Stomach (tissue), 19 donors: ENCODE measurements at places on chromosomes 3 and 15. TPM values are rescaled to one million over a fixed set of nuclear protein-coding genes. Genes with fewer than 3 reads are reported as not detected.

DNA sequence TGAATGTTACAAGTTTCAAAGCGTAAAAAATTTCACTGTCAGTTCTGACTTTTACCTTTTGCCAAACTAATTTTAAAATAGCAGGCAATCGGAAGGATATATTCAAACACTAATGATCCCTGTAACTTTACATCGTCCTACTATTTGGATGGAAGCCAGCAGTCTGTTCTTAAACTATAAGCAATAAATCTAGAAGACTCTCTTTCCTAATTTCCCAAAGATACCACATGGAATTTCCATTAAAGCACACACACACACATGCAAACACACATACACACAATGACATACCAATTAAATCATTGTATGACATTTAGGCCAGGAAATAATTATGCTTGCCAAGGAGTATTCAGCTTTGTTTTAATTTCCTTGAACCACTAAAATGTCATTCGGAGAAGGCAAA, 32.0 kb downstream of the IL17RD start:
- no peaks in the 10 kb centered on the region for H3K36me3 ChIP-seq
- H3K27ac ChIP-seq, result no peak overlapping the region
- H3K4me3 ChIP-seq, result no peak overlapping the region
- DNase-seq, result no peak
- H3K4me1 ChIP-seq, result no peaks in the 10 kb centered on the region
- no peaks in the 10 kb centered on the region for H3K27me3 ChIP-seq

GRCh38 chr15:90787881-90788280, 70.7 kb downstream of the BLM start:
- H3K4me3 ChIP-seq, result no peak overlapping the region
- peaks cover 7% of the 10 kb centered on the region for H3K4me1 ChIP-seq
- no peaks in the 10 kb centered on the region for H3K36me3 ChIP-seq

DNA sequence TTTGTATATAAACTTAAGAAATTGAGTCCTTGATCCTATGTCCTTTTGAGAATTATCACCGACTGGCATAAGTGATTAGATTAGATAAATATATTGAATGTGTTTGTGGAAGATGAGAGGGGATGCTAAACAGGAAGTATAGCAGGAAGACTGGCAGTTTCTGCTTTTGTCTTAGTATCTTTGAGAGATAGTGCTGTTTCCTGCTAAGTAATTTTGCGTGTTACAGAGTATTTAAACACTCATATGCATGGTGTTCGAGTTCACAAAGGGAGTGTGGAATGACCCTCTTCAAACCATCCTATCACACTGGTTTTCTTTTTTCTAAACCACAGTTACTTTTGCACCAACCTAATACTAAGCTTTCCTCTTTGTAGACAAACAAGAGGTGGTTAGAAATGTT, 106.0 kb downstream of the KLHL25 start:
- no peak for DNase-seq
- no peak overlapping the region for H3K4me3 ChIP-seq
- peak overlapping the region; percentile 80 for H3K27ac ChIP-seq
- peaks cover 23% of the 10 kb centered on the region for H3K4me1 ChIP-seq
- H3K36me3 ChIP-seq, result peaks cover 61% of the 10 kb centered on the region
- no peaks in the 10 kb centered on the region for H3K27me3 ChIP-seq

- DNase-seq, result no peak
- H3K36me3 ChIP-seq, result no peaks in the 10 kb centered on the region
- no peak overlapping the region for H3K27ac ChIP-seq
- no peak overlapping the region for H3K4me3 ChIP-seq
- no peaks in the 10 kb centered on the region for H3K27me3 ChIP-seq
These were observed 75.8 kb upstream of the GATA2 start for GRCh38 chr3:128568602-128569490.

Gene CFAP20DC
- polyA plus RNA-seq, result not detected

Gene ALPK3
- polyA plus RNA-seq, result 4.7 TPM

Gene TM6SF1
- polyA plus RNA-seq, result 0.75 TPM

- H3K4me1 ChIP-seq, result no peaks in the 10 kb centered on the region
- H3K27ac ChIP-seq, result no peak overlapping the region
- no peaks in the 10 kb centered on the region for H3K36me3 ChIP-seq
- H3K27me3 ChIP-seq, result no peaks in the 10 kb centered on the region
- no peak overlapping the region for H3K4me3 ChIP-seq
- DNase-seq, result no peak
These were observed 49.2 kb downstream of the CACNA2D3 start for GRCh38 chr3:54171509-54171908.

DNA sequence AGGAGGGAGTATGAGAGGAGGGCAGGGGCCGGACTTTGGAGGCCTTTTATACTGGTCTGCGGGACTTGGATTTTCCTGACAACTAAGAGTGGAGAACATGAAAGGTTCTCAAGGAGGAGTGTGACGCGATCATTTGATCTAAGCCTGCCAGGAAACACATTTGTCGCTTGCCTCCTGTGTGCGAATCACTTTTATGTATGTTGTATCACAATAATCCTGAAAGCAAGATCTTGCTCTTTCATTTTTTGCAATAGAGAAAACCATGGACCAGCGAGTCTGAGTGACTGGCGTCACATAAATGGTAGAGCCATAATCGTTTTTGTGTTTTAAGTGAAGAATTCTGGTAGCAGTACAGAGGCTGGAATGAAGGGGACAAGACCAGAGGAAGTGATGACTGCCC, 100.7 kb downstream of the ARNT2 start:
- no peaks in the 10 kb centered on the region for H3K4me1 ChIP-seq
- peaks cover 5% of the 10 kb centered on the region for H3K36me3 ChIP-seq
- no peak for DNase-seq
- H3K4me3 ChIP-seq, result no peak overlapping the region
- no peak overlapping the region for H3K27ac ChIP-seq

Gene CCDC51
- polyA plus RNA-seq, result 10.3 TPM

DNA sequence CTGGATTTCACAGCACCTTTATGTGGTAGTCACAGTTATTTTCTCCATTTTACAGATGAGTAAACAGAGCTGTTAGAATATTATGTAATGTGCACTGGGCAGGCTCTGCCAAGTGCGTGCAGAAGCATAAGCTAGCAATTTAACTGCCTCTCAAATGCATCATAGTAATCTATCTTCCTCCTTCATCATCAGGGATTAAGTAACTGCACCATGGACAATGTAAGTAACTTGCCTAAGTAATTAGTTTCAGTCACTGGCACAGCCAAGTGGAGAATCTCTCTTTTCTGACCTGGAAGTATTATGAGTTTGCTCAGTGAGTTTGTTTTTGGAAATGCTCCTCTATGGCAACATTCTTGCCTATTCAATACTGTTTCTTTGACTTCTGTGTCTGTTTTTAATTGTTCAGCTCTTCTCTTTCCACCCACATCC, 260.5 kb downstream of the PTPRG start:
- H3K36me3 ChIP-seq, result no peaks in the 10 kb centered on the region
- H3K4me1 ChIP-seq, result no peaks in the 10 kb centered on the region
- DNase-seq, result no peak
- H3K27me3 ChIP-seq, result no peaks in the 10 kb centered on the region
- no peak overlapping the region for H3K27ac ChIP-seq
- no peak overlapping the region for H3K4me3 ChIP-seq

DNA sequence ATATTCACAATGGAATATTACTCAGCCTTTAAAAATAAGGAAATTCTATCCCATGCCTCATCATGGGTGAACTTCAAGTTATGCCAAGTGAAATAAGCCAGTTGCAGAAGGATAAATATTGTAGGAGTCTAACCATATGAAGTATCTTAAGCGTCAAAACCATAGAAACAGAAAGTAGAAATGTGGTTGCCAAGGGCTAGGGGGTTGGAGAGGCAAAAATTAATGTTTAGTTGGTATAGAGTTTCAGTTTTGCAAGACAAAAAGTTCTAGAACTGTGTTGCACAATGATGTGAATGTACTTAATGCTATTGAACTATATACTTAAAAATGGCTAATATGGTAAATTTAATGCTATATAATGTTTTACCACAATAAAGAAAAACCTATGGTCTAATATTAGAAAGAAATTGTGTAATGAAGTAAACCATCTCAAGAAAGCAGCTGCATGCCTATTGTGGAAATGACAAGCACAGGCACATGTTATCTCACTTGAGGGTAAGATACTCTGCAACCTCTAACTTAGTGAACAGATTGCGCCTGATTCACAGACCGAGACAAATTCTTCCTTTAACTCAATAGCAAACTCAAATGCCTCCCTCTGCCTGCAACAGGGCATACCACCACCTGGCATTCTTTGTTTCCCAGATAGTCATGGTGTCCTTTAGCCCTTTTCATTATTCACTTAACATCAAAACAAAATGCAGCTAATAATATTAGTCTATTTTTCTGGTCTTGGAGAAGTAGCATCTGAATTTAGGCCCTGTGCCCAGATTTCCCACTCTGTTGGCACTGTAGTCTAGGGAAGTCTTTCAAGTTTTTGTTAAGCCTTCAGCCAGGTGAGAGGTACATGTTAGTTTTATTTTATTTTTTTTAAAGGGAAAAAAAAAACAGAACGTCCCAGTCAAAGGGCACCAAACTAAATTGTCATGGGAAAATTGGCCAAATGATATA, 80.2 kb upstream of the ACP3 start:
- H3K27me3 ChIP-seq, result no peaks in the 10 kb centered on the region
- DNase-seq, result no peak
- H3K27ac ChIP-seq, result no peak overlapping the region
- H3K4me3 ChIP-seq, result no peak overlapping the region
- no peaks in the 10 kb centered on the region for H3K4me1 ChIP-seq
- no peaks in the 10 kb centered on the region for H3K36me3 ChIP-seq
